ENCODE measurements at places on chromosomes 7 and 10.
A peak's percentile ranks its signal among the peaks of the same experiment; 100 is the strongest.

DNA sequence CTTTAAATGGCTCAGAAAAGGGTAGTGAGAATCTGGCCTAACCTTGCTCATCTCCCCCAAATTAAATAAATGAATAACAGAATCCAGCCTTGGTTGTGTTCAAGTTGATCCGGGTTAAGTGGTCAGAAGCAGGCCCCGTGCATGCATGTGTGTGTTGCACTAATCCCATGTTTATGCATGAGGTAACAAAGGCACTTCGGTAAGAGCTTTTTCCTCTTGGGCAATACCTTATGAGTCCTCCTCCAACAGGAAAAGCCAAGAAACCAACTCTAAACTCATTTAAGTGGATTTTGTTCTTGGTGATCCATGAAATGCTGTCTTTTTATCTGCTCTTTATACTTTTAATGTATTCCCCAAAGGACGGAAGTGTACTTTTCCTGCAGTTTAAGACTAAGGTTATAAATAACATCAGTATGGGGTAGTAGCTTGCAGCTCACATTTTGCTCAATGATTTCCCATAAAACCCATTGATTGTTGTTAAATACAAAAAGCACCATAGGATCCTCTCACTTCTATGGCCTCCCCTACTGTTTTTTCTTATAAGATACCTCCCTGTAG, 104.9 kb upstream of the YAE1 start:
- DNase-seq, result no peak

GRCh38 chr7:96599288-96599936, 110.2 kb downstream of the SEM1 start:
- DNase-seq, result no peak

DNA sequence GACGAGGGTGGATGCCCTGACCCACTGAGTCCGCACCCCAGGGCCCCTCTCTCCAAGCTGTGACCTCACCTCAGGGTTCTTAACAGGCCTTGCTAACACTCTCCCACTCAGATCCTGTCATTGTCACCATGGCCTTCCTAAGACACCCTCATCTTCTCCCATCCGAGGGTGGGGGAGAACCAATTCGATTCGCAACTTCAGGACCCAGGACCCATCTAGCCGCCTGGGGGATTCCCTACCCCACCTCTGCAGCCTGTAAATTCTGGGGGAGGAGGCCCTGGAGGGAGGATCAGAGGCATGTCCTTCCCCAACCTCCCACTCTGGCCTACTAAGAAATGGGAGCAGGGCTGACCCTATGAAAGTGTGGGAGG, 17.4 kb downstream of the TRIM8 start:
- no peak for DNase-seq

- no peak for DNase-seq
Measured at GRCh38 chr10:33304423-33305225, 29.8 kb downstream of the NRP1 start.

- no peak for DNase-seq
Measured at GRCh38 chr10:44853148-44853734, 57.9 kb upstream of the TMEM72 start.

GRCh38 chr7:34823650-34824258, 165.7 kb downstream of the NPSR1 start:
- peak; percentile 31 for DNase-seq

DNA sequence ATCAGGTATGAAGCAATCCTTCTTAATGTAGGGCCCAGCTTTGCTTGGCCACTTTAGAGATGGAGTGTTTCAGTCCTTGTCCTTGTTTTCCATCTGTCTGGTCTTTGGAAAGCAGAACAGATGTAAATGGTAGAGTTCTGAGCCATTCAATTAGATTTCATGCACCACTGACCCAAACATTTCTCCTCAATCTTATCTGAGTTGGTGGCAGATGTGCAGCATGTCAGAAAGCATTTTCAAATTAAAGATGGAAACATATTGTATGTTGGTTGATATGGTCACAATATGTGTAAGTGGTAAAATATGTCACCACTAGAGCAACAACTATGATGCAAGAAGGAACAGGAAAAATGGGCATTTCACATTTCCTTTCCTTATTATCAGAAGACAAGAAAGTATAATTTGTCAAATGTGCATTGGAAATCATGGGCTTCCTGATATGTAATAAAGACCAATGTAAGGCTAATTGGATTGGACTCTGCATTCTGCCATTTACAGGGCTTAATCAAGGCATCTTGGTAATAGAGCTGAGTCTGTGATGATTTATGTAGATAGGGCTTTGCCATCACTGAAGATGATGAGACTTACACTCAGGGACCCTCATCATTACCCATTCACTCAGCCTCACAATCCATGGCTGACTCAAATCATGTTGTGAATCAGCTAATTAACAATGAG, 750.7 kb downstream of the NRG3 start:
- DNase-seq, result no peak

GRCh38 chr7:151063212-151063561, 3.8 kb downstream of the SLC4A2 start:
- DNase-seq, result no peak

GRCh38 chr10:85673270-85673669, 693.3 kb downstream of the GRID1 start:
- DNase-seq, result no peak

DNA sequence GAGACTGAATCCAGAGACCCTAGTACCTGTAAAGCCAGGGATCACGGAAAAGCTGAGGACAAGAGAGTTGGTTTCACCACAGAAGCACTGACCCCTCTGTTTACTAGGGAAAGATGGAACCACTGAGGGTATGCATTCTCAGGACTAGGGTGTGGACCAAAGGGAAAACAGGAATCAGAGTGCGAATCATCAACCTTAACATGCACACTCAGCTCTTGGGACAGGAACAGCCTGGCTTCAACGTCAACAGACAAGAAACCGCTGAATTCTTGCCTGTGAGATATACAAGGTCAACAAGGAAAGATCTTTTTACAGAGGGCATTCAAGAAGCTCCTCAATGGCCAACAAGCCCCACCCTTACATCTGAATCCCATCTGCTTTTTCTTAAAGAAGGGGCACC, 14.9 kb downstream of the TNRC18 start:
- DNase-seq, result no peak

GRCh38 chr7:88771417-88771816, 11.9 kb downstream of the ZNF804B start:
- DNase-seq, result no peak

DNA sequence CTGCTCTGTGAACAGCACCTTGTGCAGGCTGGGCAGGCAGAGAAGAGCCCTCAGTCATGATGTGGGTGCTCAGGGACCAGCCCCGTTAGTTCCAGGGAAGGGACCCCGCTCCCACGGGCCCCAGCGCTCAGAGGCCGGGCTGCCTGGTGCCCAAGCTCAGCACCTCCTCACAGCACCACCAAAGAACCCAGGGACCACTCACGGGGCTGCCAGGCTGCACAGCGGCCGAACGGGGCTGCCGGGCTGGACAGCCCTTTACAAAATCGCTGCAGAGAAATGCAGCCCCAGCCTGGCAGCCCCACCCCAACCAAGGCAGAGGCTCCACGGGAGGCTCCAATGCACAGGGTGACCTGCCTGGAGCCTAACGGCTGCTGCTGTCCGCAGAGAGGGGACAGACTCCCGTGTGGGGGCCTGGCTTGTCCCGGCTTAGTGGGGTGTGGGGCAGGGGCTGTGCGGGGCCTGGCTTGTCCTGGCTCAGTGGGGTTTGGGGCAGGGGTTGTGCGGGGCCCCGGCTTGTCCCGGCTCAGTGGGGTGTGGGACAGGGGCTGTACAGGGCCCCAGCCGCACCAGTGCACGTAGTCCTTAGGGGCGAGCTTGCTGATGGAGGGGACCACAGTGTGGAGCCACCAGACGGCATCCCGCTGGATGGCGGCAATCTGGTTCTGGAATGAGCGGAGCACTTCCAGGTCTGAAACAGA, 9.2 kb downstream of the INTS1 start:
- no peak for DNase-seq

DNA sequence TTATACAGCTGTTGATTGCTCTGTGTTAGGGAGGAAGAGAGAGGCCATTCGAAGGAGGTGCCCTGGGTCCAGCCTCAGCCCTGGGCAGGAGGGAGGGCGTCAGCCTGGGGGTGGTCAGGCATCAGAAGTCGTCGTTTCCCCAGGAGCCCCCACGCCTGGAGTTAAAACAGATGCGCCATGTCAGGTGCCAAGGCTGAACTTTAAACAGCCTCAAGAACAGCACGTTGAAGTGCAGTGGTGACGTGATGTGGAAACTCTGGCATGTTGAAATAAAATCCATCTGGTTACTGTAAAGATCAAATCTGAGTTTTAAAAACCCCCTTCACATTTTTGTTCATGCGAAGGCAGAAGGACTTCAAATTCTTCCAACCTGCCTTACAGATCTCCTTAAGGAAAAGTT, 128.4 kb upstream of the PPP2R2D start:
- no peak for DNase-seq

- no peak for DNase-seq
Measured at GRCh38 chr10:101656890-101657289, 38.1 kb downstream of the FBXW4 start.

GRCh38 chr10:86127274-86127819, 239.2 kb downstream of the GRID1 start:
- DNase-seq, result no peak

GRCh38 chr7:150323682-150324372, 482 bp upstream of the ACTR3C start:
- no peak for DNase-seq

DNA sequence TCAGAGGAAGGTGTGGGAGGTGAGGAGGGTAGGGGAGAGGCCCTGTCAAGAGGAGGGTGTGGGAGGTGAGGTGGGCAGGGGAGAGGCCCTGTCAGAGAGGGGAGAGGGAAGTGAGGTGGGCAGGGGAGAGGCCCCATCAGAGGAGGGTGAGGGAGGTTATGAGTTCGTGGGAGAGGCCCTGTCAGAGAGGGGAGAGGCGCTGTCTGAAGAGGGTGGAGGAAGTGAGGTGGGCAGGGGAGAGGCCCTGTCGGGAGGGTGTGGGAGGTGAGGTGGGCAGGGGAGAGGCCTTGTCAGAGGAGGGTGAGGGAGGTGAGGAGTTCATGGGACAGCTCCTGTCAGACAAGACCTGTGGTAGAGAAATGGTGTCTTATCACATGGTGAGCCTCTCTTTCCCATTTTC, 74.4 kb downstream of the INPP5A start:
- no peak for DNase-seq

DNA sequence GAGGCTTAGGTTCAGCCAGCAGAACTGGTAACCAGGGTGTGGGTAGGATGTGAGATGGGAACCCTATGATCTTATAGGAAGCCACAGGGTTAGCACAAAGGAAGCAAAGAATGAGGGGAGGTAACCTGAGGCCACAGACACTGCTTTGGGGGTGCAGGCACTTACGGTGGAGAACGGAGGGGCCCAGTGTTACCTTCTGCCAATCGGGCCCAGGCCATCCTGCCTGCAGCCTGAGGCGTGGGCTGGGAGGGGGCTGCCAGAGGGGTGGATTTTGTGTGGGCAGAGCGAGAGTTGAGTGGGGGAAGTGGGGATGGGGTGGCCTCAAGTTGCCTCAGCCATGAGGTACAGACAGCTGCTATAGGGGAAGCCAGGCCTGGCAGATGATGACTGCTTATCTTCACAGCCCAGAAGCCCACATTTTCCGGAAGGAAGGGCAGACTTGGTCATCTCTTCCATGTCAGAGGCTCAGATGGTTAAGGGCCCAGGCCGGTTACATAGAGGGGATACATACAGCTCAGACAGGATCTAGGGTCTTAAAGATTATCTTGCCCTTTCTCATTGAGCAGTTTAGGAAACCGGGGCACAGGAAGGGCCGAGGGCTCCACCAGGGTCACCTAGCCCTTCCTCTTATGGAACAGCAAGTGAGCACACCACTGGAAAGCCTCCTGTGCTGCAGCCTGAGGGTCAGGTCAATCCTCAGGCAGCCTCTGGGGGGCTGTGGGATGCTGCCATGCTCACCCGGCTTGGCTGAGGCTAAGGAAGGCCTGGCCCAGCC, 24.4 kb upstream of the VSIR start:
- no peak for DNase-seq

GRCh38 chr10:131111007-131111406, 200.5 kb downstream of the TCERG1L start:
- no peak for DNase-seq

DNA sequence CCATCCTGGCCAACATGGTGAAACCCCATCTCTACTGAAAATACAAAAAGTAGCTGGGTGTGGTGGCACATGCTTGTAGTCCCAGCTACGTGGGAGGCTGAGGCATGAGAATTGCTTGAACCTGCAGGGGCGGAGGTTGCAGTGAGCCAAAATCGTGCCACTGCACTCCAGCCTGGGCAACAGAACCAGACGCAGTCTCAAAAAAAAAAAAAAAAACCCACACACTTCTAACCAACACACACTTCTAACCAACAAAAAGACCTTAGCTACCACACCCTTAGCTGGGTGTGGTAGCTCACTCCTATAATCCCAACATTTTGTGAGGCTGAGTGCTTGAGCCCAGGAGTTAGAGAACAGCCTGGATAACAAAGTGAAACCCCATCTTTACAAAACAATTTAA, 33.9 kb upstream of the SPOCK2 start:
- no peak for DNase-seq

GRCh38 chr7:149735779-149736477, 37.5 kb downstream of the ZNF467 start:
- no peak for DNase-seq

DNA sequence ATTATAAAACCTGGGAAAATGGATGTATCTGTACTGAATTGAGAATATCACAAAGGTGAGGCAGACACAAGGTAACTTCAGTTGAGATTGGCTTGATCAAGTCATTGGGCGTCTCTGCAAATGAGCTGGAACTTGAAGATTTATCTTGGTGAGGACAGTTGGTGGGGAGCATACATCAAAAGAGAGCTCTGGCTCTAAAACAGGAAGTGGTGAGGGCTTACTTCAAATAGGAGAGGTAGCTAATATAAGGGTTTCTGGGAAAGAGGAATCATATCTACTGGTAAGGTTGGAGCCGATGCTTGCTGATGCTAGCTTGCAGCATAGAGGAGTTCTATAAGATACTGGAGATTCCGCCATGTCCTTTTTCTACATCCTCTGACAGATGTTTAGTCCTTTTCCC, 39.9 kb upstream of the FGL2 start:
- no peak for DNase-seq

DNA sequence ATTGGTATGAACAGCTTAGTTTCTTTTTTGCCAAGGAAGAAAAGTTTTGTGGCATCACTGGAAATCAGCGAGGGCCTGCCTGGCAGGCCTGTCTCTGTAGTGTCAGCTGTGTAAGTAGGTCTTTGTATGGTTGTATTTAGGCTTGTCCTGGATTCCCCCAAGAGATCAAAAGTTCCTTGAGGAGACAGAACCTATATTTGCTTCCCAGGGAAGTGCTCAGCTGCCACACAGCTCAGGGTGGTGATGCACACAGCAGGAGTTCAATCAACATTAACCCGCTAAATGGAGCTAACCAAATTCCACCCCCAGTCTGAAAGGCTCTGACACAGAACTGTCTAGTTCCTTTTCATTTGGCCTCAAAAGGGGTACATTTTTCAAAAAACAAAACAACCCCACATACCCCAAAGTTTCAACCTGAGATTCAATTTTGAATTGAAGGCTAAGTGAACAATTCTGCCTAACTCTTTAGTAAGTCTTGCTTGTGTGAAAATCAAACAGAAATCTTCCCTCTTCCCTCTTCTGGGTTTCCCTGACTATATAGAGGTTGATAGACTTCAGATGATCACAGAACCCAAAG, 124.4 kb downstream of the CLEC2L start:
- no peak for DNase-seq

GRCh38 chr7:149772241-149772955, 990 bp downstream of the ZNF467 start:
- DNase-seq, result no peak
